Posterior vena cava (tissue), 2 donors: ENCODE measurements at places on chromosomes 7 and 10.

- DNase-seq = no peak
Measured at GRCh38 chr7:116443646-116444045, 55.9 kb upstream of the CAV2 start.

DNA sequence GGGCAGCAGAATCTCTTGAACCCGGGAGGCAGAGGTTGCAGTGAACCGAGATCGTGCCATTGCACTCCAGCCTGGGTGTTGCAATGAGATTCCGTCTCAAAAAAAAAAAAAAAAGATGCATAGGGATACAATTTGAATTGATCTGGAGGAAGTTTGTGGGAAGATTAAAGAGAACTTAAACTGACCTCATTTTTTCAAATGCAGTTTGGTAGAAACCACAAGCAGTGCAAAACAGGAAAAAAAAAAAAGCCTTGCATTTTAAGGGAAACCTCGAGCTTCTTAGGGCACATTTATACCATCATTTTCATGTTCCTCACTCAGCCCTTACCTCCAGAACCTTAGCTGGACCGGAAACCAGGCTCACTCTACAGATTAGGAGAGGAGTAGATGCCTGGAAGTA lies 2.8 kb downstream of the KCTD7 start:
- no peak for DNase-seq

DNA sequence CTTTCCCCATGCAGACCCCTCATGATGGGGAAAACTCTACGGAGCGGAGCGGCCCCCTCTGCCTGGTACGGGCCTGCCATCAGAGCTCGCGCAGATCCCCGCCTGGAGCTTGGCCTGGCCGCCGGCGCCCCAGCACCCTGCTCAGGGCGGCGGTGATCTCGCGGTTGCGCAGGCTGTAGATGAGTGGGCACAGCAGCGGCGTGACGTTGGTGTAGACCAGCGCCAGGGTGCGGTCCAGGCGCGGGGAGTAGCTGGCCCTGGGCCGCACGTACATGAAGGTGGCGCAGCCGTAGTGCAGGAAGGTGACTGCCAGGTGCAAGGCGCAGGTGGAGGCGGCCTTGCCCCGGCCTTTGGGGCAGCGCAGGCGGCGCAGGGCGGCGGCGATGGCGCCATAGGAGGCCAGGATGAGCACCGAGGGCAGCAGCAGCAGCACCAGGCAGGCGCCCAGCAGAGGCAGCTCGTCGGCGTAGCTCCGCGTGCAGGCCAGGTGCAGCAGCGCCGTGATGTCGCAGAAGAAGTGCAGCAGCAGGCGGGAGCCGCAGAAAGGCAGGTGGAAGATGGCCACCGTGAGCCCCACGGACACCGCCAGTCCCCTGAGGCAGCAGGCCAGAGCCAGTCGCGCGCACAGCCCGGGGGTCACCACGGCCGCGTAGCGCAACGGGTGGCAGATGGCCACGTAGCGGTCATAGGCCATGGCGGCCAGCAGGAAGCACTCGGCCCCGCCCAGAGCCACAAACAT lies 33.4 kb downstream of the TAS2R41 start:
- no peak for DNase-seq

GRCh38 chr7:105644937-105645336 lies 63.6 kb upstream of the EFCAB10 start:
- DNase-seq = peak; percentile 1

DNA sequence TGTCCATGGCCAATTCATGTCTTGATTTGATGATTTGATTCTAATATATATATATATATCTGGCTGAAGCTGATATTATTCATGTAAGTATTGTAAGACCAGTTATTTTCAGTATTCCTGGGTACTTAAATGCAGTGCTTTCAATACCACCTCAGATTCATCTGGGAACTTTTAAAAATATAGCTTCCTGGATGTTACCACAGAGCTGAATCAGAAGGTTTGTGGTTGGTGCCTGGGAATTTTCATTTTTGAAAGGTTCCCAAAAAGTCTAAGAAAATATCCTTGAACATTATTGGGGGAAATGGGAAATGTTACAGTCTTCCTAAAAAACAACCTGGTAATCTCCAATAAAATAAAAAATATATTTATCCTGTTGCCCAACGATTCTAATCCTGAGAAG lies 10.7 kb upstream of the PPP3CB start:
- no peak for DNase-seq

DNA sequence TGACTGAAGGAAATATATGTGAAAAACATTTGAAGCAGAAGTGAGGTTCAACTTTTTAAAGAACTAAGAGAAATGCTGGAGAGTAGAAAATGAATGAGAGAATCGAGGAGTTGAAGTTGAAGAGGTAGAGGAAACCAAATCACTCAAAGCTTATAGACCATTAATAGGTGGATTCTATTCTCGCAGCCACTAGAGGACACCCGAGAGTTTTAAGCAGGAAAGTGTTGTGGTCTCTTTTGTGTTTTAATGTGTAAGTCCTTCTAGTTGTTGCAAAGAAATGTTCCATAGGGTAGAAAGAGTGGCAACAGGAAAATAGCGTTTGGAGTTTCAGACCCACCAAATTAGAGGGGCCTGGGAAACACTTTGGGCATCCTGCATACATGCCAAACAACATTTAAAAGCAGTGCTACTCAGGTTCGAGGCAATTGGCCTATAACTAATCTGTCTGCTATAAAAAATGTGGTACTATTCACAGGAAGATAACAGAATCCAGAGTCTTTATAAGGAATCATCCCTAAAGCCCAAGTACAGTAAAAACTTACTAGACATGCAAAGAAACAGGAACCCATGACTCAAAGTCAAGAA lies 75.3 kb upstream of the TAS2R16 start:
- no peak for DNase-seq
